ENCODE measurements at places on chromosomes 13 and 19.

DNA sequence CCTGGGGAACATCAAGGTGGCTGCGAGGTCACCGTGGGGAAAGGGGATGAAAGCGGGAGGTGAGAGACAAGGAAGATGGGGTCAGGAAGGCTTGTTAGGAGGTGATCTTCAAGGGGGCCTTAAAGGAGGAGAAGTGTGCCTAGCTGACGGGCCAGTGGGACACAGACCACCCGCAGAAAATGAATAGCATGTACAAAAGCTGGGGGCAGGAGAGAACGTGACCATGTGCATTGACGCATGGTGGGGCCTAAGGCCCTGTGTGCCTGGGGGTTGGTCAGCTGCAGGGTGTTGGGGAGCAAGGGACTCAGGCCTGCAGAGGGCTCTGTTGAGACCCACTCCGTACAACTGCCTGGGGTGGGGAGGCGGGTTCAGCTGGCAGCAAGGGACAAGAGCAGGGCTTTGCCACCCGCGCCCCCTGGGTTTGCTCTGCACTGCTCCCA, 5.9 kb downstream of the RAB8A start:
- no peak for DNase-seq

- DNase-seq, result no peak
Observed at GRCh38 chr13:99689955-99690354, 188.7 kb downstream of the TM9SF2 start.

DNA sequence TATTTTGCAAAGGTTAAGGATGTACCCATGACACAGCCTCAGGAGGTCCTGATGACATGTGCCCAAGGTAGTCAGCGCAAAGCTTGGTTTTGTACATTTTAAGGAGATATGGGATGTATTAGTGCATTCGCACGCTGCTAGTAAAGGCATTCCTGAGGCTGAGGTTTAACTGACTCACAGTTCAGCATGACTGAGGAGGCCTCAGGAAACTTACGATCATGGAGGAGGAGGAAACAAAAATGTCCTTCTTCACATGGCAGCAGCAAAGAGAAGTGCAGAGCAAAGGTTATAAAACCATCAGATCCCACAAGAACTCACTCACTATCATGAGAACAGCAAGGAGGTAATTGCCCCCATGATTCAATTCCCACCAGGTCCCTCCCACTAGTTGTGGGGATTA, 1017.4 kb downstream of the EFNB2 start:
- no peak for DNase-seq

GRCh38 chr13:102847272-102848234, 1.7 kb downstream of the ERCC5 start:
- no peak for DNase-seq

GRCh38 chr13:51181786-51182383, 40.3 kb upstream of the FAM124A start:
- DNase-seq, result no peak
